NCI-H2227 treated with DMSO at 0.1 percent for 48 hours (cell line): ENCODE measurements at places on chromosomes 6 and 20.

GRCh38 chr6:14880052-14880451 is 365.8 kb upstream of the JARID2 start:
- no peak for DNase-seq

GRCh38 chr6:25777031-25777430 is 22.5 kb downstream of the SLC17A4 start:
- DNase-seq, result no peak

DNA sequence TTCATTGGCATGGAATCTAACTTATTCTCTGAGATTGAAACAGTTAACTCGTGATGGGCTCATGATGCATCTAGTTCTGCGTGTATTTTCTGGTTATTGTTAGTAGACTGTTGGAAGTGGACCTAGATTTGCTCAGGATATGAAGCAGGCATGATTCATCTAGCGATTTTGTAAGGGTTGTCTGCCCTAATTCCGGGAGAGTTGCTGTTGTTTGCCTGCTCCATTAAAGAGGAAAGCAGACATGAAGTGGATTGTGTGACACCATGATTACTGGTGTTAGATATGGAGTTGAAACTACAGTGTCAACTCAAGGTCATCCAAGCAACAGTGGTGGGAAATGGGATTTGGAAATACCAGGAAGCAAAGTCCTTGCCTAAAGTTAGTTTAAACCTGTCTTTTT is 41.0 kb downstream of the SOX4 start:
- peak; percentile 80 for DNase-seq

- DNase-seq, result no peak
These were observed 146.2 kb downstream of the COL21A1 start for GRCh38 chr6:56101141-56101553.

DNA sequence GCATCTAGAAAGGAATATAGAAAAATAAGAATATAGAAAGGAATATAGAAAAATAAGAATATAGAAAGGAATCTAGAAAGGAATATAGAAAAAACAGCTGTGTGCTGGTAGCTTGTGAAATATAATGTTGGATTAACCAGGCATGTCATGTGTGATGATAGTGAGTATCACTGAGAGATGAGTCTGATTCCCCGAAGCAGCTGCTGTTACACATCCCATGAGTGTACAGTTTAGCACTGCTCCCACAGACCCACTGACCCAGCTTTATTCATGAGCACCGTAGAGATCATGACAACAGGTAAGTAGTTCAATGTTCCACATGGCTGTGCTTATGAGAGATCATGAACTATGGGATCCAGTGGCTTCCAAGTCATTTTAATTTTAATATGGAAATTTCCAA is 64.8 kb downstream of the SLC22A3 start:
- no peak for DNase-seq

DNA sequence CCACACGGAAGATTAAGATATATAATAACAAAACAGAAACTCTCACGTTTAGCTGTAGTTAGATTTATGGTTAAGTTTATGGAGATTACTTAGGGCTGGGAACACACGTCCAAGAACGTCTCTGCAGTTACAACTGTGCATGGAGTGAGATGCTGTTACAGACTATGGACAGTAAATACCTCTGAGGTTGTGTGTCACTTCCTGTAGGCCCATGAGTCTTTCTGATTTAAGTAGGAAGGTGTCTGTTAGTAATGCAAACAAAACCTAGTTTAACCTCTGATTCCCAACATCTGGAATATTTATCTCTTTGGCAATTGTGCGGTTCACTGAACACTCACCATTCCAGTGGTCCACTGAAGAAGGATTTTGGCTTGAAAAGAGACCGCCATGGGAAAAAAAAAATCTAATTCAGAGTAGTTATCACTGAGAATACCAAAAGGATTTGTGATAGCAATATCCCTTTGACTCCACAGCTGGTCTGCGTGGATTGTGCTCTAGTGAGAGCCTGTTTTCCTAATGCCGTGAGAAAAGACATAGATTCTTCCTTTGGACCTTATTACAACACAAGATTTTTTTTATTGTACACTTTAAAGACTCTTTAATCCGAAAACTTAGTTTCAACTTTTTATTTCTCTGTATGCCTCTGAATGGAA is 478.2 kb upstream of the CITED2 start:
- no peak for DNase-seq

- no peak for DNase-seq
These were observed 2.5 kb downstream of the SLC17A1 start for GRCh38 chr6:25829375-25829774.

GRCh38 chr6:161353208-161353613 is 79.3 kb upstream of the AGPAT4 start:
- DNase-seq, result no peak

DNA sequence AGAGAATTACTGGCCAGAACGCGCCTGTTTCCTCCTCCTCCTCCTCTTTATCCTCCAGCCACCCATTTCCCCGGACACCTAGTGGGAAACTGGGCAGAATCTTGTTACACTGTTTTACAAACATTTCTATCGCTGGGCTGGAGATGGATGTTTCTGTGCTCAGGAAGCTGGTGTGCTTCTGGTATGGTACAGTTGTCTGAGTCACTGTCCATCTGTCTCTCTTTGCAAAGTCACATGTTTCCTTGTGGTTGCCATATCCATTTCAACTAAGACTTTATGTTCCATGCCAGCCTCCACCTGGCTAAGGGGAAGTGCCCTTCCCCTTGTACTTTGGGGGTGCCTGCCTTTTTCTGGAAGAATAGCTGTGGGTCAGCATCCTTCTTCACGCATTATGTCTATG is 52.9 kb upstream of the SLC22A16 start:
- DNase-seq, result no peak

- DNase-seq, result no peak
These were observed 233.4 kb downstream of the TBC1D7 start for GRCh38 chr6:13094781-13095425.

DNA sequence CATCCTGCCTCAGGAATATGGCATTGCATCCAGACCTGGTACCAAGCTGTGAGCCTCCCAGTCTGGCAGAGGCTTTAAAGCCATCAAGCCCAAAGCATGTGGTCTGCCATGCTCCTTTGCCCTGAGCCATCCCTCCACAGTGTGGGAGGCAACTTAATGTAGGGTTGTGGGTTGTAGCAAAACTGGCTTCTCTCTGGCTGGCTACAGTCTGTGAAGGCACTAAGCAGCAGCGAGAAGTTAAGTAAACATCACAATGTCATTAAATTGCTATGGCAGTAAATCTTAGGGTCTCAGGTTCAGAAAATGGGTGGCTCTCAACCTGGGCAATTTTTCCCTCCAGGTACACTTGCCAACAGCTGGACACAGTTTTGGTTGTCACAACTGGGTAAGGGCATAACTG is 472.9 kb downstream of the PREX1 start:
- DNase-seq, result no peak

- DNase-seq, result no peak
These were observed 312.7 kb upstream of the TBX18 start for GRCh38 chr6:85077098-85077497.

- no peak for DNase-seq
These were observed 602 bp downstream of the PPP1R11 start for GRCh38 chr6:30067460-30068139.

GRCh38 chr6:129684903-129685661 is 24.9 kb downstream of the ARHGAP18 start:
- DNase-seq, result no peak
